ENCODE measurements at places on chromosomes 4 and X.
A peak's percentile ranks its signal among the peaks of the same experiment; 100 is the strongest.

DNA sequence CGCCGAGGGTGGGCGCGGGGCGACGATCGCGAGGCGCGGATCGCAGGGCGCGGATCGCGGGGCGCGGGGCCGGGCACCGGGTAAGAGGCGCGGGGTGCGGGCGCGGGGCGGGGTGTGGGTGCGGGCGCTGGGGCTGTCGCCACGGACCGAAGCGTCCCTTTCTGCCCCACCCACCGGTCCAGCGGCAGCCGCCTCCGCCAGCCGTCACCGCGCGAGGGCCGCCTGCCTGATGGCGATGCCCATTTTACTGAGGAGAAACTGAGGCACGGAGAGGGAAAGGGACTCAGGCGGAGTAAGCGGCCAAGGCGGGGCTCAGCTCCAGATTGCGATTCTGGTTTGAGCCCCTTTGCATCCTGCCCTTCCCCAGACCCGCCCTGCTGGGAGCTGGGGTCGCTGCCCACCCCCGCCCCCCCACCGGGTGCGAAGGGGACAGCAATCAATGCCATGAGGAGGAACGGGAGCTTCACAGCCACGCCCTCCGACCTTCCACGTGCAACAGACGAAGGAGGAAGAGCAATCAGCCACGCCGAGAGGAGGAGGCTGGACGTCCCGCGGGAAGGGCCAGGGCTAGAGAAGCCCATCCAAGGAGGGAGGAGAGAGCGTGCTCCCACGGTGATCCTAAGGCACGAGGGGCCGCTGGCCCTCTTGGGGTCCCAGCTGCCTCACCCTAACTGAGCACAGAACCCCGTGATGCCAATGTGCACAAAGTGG, 10.9 kb upstream of the MAN2B2 start:
- DNase-seq, result no peak

DNA sequence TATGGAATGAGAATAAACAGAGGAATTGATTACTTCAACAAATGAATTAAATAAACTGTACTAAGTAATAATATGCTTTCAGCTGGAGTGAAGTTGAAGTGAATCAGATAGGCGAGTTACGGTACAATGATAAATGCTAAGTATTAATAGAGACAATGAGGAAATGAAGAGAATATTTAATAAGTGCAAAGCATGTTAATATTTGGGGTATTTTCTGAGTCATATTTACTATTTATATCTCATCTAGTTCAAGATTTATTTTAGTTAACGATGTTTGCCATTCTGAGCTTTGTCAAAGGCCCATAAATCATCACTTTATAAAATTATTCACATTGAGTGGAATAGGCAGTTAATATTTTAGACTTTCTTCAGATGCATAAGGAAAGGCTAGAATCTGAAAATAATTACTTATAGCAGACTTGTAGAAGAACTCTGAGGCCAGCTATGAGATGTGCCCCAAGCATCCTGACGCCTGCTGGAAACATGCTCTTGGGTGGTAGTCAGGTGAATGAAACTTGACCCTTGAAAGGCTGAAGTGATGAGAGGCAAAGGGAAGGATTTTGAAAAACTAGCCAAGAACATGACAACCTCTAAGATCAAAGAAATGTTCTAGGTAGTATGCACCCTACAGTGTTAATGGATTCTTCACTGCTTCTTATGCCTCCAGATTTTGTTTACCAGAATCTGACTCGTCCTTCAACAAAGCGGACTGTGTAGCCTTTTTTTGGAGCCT, 133.8 kb upstream of the STIM2 start:
- DNase-seq, result no peak

DNA sequence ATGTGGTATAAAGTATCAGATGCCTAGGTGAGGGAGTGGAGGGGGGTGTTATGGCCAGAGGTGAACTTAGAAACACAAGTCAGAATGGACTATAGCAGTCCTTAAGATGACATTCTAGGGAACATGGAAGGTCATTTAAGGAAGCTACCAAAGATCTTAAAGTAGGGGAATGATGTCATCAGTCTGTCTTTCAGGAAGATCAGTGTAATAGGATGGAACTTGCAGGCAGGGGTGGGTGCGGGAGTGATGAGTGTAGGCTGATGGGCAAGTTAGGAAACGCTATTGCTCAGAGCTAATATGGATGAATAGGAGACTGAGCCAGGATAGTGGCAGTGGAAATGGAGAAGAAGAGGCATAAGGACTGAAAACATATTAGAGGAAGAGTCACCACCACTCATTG, 27.5 kb upstream of the CWH43 start:
- no peak for DNase-seq

- DNase-seq, result no peak
Observed at GRCh38 chrX:95585321-95585720, 1099.3 kb upstream of the DIAPH2 start.

- no peak for DNase-seq
Observed at GRCh38 chr4:149997881-149998421, 80.3 kb upstream of the DCLK2 start.

- DNase-seq, result no peak
Observed at GRCh38 chr4:138090918-138091676, 151.1 kb downstream of the SLC7A11 start.

DNA sequence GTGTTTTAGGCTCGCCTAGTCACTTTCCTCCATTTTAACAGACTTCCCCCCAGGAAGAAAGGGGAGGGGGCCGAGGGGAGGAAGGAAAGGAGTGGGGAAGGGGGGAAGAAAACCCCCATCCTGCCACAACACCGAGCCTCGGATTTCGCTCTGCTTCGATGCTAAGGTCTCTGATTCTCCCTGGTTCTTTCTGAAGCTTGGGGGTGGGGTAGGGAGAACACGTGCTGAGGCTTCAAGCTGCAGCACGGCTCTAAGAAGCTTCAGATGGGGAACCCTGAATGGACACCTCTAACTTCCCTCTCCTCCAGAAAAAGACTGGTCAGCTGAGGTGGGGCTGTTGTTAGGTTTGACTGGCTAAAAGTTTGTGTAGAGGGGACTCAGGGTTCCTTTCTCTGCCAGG, 61.8 kb downstream of the RHOH start:
- DNase-seq, result no peak

DNA sequence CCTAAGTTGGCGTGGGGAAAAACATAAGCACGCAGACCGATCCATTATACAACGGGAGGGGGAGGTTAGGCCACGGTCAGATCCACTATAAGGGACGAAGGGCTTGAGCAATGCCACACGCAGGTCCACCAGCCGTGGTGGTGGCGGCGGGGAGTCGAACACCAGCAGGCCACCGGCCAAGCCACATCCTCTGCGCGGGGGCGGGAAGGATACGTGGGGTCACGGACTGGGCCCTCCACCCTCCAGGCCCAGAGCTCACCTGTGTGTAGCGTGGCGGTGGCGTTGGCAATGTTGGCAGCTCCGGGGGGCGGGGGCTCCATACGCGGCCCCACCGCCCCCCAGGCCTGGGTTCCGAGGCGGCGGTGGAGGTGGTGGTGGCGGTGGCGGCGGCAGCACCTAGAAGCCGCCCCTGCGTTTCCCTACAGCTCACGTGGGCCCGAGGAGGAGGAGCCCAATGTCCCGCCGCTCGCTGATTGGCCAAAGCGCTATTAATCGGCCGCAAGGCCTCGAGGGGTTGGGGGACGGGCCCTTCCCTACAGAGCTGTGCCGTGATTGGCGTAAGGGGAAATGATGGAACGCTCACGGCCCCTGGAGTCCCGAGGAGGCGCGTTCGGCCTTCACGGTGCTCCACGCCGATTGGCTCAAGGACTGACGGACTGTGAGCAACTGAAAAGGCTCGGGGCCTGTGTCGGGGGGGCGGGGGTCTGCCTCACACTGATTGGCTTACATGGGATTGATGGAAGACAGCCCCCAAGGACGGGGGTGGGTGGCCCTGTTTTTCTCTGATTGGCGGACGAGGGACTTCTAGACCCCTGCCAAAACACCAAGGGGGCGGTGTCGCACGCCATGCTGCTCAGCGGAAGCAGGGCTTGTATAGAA, at the start of gene ELK1:
Gene ELK1 (minus strand): TSS at position 400 of the 879 bp plus-strand sequence. CDS start 9,122 bp downstream, outside the sequence.
- peak; percentile 83 for DNase-seq

DNA sequence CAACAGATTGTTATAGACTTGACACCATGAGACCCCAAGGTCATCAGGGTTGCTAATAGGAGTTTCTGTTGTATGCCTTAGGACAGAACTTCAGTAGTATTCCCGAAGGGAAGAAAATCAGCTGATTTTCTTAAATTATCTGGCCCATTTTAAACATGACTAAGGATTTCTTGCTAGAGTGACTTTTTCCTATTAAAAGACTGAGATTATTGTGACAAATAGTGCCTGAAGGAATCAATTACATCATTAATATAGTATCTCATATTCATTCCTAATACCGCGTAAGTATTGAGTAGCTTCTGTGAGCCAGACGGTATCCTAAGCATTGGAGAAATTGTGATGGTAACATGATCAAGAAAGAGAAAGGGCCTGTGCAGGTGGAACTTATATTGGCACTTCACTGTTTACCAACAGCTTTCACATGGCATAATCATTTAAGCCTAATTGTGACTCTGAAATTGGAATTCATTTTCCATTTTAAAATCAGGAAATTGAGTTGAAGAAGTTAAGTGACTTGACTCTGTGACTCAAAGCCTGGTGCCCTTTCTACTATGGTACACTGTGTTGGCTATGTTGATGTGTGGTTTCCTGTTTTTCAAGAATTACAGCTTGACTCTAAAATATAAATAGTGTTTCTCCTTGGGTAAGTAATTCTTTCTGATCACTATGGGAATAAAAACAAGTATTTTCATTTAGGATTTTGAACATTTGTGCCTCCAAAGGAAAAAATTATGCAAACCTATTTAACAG, 4.1 kb downstream of the AFF1 start:
- no peak for DNase-seq

DNA sequence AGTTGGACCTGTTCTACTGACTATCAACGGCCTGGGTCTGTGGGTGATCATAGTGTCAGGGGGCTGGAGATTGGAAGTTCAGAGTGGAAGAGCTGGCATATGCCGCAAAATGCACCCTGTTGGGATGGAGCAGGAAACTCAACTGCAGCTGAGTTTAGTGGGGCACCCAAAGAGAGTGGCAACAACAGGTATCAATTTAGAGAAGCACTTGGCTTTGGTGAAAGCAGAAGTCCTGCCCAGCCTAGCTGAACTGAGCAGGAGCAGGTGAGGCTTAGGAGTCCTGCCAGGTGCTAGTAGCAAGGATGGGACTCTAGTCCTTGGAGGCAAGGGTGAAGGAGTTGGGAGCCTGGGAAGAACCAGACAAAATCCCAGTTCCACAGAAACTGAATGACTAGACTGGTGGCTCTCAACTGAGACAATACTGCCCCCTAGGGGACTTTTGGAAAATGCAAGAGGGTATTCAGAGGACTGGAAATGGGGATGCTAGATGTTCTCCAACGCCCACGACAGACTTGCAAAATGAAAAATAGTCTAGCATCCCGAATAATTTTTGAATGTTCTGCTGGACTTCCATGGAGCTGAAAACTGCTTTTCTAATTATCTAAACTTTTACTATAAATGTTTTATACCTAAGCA, 49.4 kb downstream of the RTL9 start:
- DNase-seq, result no peak

DNA sequence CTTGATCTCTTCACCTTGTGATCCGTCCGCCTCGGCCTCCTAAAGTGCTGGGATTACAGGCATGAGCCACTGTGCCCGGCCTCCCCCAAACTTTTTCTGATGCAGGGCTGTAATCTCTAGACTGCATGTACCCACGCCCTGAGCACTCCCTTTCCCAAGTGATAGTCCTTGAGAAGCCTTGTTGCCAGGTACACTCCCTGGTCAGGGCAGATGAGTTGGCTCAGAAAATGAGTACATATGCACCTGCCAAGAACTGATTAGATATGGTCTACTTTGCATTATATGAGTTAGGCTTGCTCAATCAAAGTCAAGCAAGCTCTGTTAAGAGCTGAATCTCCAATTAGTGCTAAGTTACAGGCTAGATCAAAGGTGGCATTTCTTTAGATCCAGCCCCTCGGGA, 20.3 kb downstream of the APOO start:
- no peak for DNase-seq

DNA sequence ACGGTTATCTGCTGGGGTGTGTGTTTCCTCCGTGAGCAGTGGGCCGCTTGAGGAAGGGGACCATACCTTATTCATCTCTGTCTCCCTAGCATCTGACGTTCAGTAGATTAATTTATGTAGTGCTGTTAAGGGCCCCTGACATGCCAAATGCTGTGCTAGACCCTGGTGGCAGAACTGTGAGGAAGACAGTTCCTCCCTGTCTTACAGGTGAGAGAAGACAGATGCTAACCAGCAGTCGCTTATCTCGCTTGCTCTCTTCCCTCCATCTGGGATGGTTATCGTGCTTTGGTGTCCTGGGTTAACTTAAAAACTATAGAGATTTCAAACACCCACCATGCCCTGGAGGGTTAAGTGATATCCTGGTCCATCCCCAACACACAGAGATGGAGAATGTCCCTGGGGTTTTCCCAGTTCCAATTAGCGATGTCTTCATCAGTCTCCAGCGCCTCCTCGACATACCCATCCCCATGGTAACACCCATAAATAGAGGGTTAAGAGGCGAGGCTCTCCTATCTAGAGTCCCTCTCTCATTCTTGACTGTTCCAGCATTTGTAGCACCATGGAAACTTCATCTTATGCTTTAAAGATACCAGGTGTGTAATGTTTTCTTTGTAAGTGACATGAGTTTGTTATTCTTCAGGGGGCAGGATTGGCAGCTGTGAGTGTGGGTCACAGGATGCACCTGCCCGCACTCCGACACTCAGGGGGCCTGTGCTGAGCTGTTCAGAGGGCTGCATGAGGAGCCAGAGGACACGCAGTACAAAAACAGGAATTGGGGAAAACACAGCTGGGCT, 135.2 kb downstream of the STK32B start:
- DNase-seq, result no peak

All from stimulated activated CD4-positive, alpha-beta T cell treated with anti-CD3 and anti-CD28 coated beads, Interleukin-4, amount 100 ng/mL, for 1 hour (primary cell).